ENCODE measurements at places on chromosomes 5 and 9.

- no peak for DNase-seq
These were observed 200.2 kb upstream of the TARS1 start for GRCh38 chr5:33240558-33240957.

GRCh38 chr9:132141344-132141947, 20.4 kb upstream of the NTNG2 start:
- no peak for DNase-seq

DNA sequence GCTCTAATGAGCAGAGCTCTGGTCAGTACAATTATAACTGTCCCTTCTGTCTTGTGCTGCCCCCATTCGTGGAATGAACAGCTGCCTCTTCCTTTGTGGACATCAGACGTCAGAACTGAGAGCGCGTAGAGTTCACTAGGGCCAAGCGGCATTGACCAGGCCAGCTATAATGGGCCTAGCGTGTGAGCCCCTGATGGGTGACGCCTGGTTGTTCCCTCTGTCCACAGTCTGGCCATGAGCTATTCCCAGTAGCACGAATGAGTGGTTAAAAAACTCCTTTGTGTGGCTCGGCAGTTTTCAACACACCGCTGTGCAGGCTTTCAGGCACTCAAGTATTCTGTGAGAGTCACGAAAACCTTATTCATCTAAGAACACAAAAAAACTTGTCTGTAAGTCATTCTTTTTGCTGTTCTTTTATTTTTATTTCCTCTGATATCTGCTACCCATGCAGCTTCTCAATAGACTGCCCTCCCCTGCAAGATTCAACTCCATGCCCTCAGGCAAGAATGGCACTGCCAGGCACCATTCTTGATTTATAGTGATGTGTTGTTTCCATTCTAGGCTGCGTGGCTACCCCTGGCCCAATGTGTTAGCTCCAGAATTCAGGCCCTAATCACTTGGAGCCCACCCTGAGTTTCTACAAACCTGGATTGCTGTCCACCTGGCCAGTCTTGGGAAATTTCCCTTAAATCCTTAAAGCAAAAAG, 52.5 kb downstream of the ANKDD1B start:
- DNase-seq: no peak

DNA sequence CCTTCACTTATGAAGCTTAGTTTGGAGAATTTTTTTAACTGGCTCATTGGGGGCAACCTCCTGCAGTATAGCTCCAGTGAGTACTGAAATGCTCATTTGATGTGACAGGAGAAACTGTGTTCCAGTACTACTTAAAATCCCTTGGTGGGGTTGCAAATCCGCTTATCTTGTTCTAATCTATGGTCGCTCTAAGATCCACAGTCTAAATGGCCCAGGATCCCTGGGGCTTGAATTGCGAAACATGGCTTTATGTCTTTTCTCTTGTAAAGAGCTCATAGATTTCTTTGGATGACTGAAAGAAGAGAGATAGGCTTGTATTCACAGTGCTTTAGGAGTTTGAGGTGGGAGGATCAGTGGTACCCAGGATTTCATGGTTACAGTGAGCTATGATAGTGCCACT, 52.7 kb downstream of the ADAMTSL1 start:
- DNase-seq: no peak

DNA sequence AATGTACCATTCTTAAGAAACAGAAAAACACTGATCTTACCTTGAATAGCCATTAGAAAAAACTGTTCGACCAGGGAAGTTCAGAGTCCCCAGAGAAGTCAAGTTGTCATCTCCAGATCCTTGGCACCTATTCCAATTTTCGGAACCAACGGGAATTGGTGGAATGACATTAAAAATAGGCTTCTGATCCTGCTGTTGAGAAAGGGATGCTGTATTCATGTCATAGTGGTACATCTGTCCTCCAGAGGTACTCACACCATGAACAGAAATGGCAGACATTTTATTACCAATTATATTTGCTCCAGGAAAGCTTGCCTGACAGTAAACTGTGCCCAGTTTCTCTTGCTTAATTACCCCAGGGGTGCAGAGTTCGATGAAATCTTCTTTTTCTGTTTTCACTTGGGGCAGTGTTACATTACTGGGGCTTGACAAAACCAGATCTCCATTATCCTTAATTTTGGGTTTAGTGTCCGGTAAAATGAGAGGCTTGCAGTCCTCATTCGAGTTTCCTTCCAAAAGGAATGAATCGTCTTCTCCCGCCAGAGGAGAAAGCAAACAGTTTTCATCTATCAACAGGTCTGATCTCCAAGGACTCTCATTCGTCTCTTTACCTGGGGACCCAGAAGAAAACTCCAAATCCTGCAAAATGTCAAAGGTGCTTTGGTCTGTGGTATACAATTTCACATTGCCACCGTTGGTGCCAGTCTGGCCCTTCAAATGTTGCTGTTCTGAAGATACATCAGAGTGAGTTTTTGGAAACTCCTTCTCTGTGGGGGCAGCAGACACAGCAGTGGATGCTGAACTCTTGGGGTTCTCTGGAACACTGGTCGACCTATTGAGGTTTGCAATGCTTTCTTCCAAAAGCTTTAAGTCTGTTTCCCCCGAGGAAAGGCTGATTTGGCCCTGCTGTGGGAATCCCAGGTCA, 3.6 kb downstream of the NR3C1 start:
- DNase-seq: no peak

DNA sequence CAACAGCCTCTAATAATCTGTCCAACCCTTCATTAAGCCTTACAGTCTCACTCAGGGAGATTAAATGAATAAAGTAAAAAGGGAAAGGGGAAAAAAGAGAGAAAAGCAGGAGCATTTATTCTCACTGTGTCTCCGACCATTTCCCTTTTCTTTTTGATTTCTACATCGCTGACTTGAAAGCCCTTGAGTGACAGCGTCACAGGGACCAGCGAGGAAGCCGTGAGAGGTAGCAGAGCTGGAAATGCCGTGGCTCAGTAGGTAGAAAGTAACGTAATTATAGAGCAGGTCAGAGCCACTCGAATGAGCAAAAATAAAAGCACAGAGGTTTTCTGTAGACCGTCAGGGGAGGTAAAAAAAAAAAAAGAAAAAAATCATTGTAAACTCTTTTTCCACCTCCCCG, 52.4 kb downstream of the ASS1 start:
- DNase-seq: no peak

DNA sequence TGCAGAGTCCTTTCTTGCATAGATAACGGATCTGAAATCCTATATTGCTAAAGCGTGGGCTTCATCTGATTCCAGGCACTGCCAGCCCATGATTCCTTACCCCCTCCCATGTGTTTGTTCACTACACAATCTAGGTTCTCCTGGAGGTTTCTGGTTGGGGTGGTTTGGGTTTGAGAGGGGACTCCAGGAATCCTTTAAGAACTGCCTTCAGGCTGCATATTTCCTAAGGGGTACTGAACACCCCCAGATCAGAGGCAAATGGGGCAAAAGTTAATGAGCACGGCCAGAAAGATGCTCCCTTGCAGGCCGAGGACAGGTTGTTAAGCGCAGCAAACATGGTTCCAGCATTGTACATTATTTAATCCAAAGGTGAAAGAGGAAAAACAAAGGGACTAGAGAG, 9.9 kb downstream of the NR2F1 start:
- no peak for DNase-seq

DNA sequence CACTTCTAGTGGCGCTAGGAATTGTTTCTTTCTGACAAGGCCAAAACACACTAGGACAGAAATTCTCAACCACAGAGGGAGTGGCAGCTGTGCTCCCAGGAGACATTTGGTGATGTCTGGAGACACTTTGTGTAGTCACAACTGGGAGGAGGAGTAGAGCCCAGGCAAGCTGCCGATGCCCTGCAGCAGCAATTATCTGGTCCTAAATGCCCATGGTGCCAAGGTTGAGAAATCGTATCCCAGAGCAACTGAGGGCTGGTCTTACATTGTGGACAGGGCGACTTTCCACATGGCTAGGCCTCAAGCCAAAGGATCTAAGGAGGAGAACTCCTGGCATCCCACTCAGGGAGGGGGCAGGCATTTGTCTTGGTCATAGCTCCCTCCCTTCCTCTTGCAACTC, 259.9 kb downstream of the GADD45G start:
- no peak for DNase-seq

DNA sequence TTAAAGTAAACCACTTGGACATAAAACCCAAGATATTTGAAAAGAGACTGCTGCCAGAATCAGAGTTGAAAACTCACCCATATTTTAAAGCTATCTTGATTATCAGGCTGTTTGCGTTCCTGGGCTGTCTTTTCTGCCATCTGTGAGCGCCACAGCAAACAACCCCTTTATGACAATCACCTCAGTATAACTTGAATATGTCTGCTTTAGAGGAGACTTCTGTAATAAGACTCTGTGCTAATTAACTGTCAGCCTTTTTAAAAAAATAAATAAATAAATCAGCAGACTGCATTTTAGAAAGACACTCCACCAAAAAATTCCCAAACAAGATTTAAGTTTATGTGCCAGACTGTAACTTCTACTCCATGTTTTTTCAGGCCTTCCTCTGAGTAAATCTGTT, 375.7 kb upstream of the CCNH start:
- no peak for DNase-seq

DNA sequence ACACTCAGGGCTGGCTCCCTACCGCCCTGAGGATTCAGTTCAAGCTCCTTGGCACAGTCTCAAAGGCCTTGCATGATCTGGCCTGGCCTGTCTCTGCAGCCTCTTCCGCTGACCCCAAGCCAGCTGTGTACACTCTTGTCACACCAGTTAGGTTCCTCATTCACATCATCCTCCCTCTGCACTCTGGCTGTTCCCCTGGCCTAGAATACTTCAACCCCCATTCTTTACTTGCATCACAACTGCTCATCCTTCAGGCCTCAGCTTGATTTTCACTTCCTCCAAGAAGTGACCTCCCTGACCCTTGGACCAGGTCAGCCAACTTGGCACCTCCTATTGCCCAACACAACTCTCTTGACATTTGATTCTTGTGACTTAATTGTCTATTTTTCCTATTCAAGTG, 18.9 kb upstream of the PFDN1 start:
- DNase-seq: no peak

Measured in fibroblast of skin of abdomen (primary cell).